ENCODE measurements at places on chromosomes 5 and 9. TPM values are rescaled to one million over a fixed set of nuclear protein-coding genes. Genes with fewer than 3 reads are reported as not detected.

Gene MYOT
- total RNA-seq, result not detected

Gene ATP10B
- total RNA-seq, result not detected

Gene FAT2
- not detected for total RNA-seq

Gene PCDHGA9
- total RNA-seq, result not detected

Gene TMEM215
- not detected for total RNA-seq

Gene IL3
- total RNA-seq, result 0.32 TPM
